ENCODE measurements at places on chromosomes 2 and 18. TPM values are rescaled to one million over a fixed set of nuclear protein-coding genes. Genes with fewer than 3 reads are reported as not detected.

- H3K36me3 ChIP-seq, result peaks cover 58% of the 10 kb centered on the region
- no peak overlapping the region for H3K27ac ChIP-seq
- H3K4me1 ChIP-seq, result peaks cover 12% of the 10 kb centered on the region
Observed at GRCh38 chr2:142944264-142944663, 66.8 kb downstream of the KYNU start.

DNA sequence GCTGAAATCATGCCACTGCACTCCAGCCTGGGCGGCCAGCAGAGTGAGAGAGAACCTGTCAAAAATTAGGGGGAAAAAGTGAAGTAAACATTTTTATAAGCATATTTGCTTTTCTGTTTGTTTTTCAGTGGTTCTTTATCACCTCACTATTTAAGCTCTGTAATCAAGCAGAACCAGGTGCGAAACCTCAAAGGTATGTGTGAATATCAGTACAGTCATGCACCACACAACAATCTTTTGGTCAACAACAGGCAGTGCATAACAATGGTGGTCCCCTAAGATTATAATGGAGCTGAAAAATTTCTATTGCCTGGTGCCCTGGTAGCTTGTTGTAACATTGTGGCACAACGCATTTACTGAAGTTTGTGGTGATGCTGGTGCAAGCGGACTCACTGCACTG, 167.4 kb upstream of the STON1 start:
- DNase-seq, result no peak
- no peak overlapping the region for H3K27ac ChIP-seq
- no peaks in the 10 kb centered on the region for H3K27me3 ChIP-seq
- no peak overlapping the region for H3K4me3 ChIP-seq
- H3K36me3 ChIP-seq, result peaks cover 56% of the 10 kb centered on the region

PDE1A gene
- total RNA-seq, result not detected

TFPI gene
- total RNA-seq, result not detected

- H3K36me3 ChIP-seq, result no peaks in the 10 kb centered on the region
- no peak overlapping the region for H3K4me3 ChIP-seq
- peaks cover 17% of the 10 kb centered on the region for H3K27me3 ChIP-seq
- DNase-seq, result no peak
- H3K27ac ChIP-seq, result no peak overlapping the region
- H3K4me1 ChIP-seq, result no peaks in the 10 kb centered on the region
Observed at GRCh38 chr18:47997338-47997780, 66.9 kb upstream of the SMAD2 start.

- no peaks in the 10 kb centered on the region for H3K27me3 ChIP-seq
- no peak overlapping the region for H3K4me3 ChIP-seq
- H3K4me1 ChIP-seq, result peaks cover 10% of the 10 kb centered on the region
- H3K36me3 ChIP-seq, result no peaks in the 10 kb centered on the region
- no peak for DNase-seq
- no peak overlapping the region for H3K27ac ChIP-seq
Observed at GRCh38 chr2:37340637-37341036, 3.8 kb upstream of the QPCT start.

Data from activated B cell treated with CpG ODN at 0.5 μM for 24 hours (primary cell).